ENCODE measurements at places on chromosomes 16 and 17. TPM values are rescaled to one million over a fixed set of nuclear protein-coding genes. Genes with fewer than 3 reads are reported as not detected.

GRCh38 chr17:63587770-63588169, 12.9 kb upstream of the TACO1 start:
- H3K4me3 ChIP-seq, result no peak overlapping the region
- H3K36me3 ChIP-seq, result peaks cover 92% of the 10 kb centered on the region
- no peak for DNase-seq

The SLC38A8 gene
- total RNA-seq, result not detected

DNA sequence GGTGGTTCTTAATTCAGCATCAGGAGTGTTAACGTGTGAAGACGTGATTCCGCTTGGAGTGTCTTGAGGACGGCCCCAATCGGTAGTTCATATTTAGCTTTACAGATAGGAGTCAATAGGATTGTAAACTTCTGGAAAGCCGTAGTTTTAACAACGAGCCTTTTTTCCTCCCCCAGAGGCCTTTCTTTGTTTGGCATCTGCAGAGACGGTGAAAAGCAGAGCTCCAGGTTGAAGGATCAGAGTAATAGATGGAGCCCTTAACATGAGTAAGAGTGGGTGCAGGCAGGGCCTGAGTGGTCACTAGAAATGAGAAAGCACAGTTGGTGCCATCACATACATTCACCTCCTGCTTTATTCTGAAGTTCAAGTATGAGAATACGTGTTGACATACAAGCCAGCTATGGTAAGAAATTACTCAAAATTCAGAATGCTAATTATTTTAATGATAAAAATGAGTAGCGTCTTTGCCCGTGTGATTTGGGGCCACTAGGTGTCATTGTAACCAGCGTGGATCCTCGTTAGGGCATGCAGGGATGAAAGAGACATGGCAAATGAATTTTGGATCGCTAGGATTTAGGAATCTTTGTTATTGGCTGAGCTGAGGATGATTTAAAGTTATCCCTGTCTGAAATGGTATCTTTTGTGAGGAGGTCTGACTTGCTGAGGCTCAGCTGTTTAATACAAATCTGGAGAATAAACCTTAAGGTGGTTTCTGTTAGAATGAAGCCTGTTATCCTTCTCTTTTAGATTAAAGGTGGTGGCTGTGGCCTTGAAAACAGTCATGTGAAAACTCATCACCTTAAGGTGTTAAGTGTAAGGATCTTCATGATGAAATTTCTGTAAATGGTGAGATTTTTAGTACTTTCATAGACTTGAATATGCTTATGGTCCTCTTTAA, 18.6 kb downstream of the PRCD start:
- peak overlapping the region; percentile 99 for H3K4me3 ChIP-seq
- peak overlapping the region; percentile 93 for H3K27ac ChIP-seq
- H3K36me3 ChIP-seq, result peaks cover 11% of the 10 kb centered on the region

- H3K27ac ChIP-seq, result peak overlapping the region; percentile 30
- no peak overlapping the region for H3K4me3 ChIP-seq
- no peaks in the 10 kb centered on the region for H3K4me1 ChIP-seq
- no peak for DNase-seq
- no peaks in the 10 kb centered on the region for H3K27me3 ChIP-seq
- peaks cover 81% of the 10 kb centered on the region for H3K36me3 ChIP-seq
Measured at GRCh38 chr16:28130099-28131088, 66.9 kb upstream of the GSG1L start.

The TP53TG3D gene
- 1.3 TPM for total RNA-seq

- DNase-seq, result no peak
- no peak overlapping the region for H3K4me3 ChIP-seq
- H3K27me3 ChIP-seq, result no peaks in the 10 kb centered on the region
Measured at GRCh38 chr17:65102788-65103187, 34.4 kb upstream of the RGS9 start.

- no peak for DNase-seq
- H3K36me3 ChIP-seq, result no peaks in the 10 kb centered on the region
- no peak overlapping the region for H3K27ac ChIP-seq
- no peak overlapping the region for H3K4me3 ChIP-seq
- no peaks in the 10 kb centered on the region for H3K27me3 ChIP-seq
Measured at GRCh38 chr16:74107795-74108610, 188.6 kb upstream of the PSMD7 start.

DNA sequence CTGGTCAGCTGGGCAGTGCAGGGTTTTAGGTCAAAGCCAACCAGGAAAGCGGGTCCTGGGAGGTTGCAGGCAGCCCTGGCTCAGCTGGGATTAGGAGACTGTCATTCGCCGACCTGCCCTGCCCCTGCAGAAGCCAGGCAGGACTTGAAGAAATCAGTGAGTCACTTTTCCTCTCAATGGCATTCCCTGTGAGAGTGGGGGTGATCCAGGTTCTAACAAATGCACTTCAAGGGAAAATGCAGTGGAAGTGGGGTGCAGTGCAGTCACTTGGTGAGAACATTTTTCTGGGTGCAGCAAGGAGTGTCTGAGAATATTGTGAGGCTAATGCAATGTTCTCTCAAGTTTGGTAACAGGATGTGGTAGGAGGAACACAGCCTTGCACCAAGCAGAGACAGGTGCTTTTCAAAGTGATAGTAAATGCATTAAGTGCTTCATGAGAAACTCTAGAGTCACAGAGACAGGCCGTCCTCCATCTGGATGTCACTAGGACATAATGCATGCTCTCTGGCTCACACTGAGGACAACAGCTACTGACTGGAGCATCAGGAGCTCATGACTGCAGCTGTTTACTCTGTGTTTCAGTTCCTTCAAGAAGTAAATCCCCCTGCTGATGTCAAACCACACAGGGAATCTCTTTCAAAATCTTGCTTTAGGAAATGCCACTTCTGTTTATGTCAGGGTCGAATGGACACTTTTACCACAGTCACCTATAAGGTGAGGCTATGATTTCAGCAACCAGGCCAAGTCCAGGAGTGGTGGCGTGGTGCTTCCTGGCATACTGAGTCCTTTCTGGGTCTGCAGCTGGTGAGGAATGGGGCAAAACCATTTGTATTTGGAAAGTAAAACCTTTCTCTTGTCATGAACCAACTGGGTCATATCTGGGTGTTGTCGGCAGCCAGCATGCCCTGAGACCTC, 16.7 kb downstream of the CDK5R1 start:
- H3K27ac ChIP-seq, result peak overlapping the region; percentile 71
- peaks cover 21% of the 10 kb centered on the region for H3K4me1 ChIP-seq
- peak; percentile 53 for DNase-seq
- H3K4me3 ChIP-seq, result no peak overlapping the region
- H3K27me3 ChIP-seq, result no peaks in the 10 kb centered on the region

DNA sequence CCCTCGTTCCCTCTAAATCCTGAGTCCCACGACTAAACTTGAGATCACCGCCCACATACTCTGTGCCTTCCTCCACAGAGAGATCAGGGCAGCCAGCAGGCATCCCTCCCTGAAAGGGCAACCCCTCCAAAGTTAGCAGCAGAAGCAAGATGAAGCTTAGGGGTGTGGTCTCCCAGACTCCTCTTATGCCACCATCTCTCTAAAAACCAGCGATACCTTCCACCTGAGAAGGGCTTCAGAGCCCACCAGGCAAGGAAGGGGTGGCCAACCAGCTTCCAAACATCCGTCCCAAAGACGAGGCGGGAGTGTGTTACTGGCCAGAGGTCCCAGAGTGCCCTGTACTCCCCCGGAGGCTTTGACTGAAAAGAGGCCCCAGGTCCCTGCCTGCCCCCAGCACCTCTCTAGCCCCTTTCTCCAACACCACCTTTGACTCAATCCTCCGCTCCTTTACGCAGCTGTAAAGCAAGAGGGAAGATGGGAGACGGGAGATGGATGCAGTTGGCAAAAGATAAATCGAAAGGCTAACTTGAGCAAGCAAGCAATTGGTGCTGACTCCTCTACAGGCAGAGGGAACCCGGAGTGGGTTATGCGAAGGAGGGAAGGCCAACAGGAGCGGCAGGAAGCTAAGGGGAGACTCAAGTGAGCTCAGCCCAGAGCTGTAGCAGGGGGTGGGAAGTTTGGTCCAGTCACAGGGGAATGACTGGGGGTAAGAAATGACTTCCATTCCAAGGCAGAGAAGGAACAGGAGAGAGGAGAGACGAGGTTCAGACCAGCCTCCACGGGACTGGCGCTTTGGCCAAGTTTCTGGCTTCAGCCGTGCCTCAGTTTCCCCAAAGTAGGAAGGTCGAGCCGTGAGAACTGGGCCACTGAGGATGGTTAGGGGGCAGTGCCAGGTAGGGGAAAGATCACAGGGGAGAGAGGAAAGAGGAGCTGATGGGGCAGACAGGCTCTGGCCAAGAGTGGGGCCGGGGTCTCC, 1.0 kb downstream of the ST3GAL2 start:
- peak overlapping the region; percentile 78 for H3K4me3 ChIP-seq
- H3K36me3 ChIP-seq, result no peaks in the 10 kb centered on the region
- H3K4me1 ChIP-seq, result peaks cover 47% of the 10 kb centered on the region
- no peak for DNase-seq
- H3K27me3 ChIP-seq, result no peaks in the 10 kb centered on the region
- H3K27ac ChIP-seq, result peak overlapping the region; percentile 77

DNA sequence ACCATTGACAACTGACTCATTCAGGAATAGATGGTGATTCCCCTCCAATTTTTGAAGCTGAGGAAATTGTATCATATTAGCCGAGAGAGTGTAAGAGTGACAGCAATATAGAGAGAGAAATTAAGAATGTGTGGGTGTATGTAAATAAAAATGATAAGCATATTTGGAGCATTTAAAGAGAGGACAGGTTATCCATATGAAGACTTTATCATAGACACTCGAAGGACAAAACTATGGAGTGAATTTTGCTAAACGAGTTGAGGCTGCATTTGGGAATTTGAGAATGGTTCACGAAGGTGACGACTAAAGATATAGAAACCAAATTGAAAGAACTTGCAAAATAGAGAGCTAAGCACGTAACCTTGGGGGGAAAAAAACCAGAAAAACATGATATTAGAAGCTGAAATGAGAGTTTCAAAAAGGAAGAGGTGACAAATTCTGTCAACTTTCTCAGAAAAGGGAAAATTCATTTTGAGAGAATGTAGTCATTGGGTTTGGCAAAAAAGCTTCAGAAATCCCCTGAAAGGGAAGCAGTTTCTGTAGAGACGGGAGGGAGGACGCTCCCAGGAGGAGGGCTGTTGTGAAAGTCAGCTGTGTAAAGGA, 129.7 kb downstream of the KCNJ2 start:
- no peak for DNase-seq
- no peaks in the 10 kb centered on the region for H3K36me3 ChIP-seq
- no peak overlapping the region for H3K4me3 ChIP-seq
- H3K4me1 ChIP-seq, result peaks cover 9% of the 10 kb centered on the region
- no peaks in the 10 kb centered on the region for H3K27me3 ChIP-seq

DNA sequence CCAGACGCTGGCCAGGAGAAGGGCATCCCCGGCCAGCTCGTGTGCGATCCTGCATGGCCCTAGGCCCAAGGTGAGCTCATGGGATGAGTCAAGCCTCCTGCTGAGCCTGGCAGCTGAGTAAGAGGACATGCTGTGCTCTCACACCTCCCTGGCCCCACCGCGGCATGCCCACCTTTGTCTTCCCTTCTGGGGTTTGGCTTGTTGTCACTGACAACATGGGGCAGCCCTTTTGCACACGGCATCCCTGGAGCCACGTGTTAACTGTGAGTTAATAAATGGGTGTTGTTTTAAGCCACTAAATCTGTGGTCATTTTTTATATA, 8.9 kb upstream of the TNS4 start:
- no peak overlapping the region for H3K27ac ChIP-seq
- no peaks in the 10 kb centered on the region for H3K36me3 ChIP-seq
- H3K27me3 ChIP-seq, result no peaks in the 10 kb centered on the region
- peaks cover 11% of the 10 kb centered on the region for H3K4me1 ChIP-seq
- DNase-seq, result peak; percentile 43
- no peak overlapping the region for H3K4me3 ChIP-seq

- no peaks in the 10 kb centered on the region for H3K4me1 ChIP-seq
- no peak overlapping the region for H3K27ac ChIP-seq
- no peak overlapping the region for H3K4me3 ChIP-seq
- no peaks in the 10 kb centered on the region for H3K27me3 ChIP-seq
- no peak for DNase-seq
- H3K36me3 ChIP-seq, result no peaks in the 10 kb centered on the region
Measured at GRCh38 chr16:86138121-86139085, 239.4 kb downstream of the IRF8 start.

DNA sequence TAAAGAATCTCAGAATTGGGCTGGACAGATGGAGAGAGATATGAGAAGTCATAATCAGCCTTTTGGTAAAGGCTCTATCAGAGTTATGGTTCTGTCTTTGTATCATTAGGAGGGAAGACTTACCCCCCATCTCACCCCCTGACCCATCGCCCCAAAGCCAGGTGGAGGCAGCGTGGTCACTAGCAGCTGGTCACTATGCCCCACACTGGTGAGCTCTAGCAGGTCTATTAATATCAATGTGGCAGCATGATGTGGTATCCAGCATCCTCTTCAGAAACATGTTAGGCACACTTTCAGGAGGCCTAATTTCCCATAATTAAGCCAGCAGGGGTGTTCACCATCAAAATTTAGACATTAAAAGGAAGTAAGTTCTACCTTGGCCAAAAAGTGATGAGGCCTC, 183.8 kb upstream of the COX10 start:
- H3K27me3 ChIP-seq, result no peaks in the 10 kb centered on the region
- no peak overlapping the region for H3K27ac ChIP-seq
- H3K4me1 ChIP-seq, result no peaks in the 10 kb centered on the region
- no peak overlapping the region for H3K4me3 ChIP-seq

The CHST5 gene
- not detected for total RNA-seq

DNA sequence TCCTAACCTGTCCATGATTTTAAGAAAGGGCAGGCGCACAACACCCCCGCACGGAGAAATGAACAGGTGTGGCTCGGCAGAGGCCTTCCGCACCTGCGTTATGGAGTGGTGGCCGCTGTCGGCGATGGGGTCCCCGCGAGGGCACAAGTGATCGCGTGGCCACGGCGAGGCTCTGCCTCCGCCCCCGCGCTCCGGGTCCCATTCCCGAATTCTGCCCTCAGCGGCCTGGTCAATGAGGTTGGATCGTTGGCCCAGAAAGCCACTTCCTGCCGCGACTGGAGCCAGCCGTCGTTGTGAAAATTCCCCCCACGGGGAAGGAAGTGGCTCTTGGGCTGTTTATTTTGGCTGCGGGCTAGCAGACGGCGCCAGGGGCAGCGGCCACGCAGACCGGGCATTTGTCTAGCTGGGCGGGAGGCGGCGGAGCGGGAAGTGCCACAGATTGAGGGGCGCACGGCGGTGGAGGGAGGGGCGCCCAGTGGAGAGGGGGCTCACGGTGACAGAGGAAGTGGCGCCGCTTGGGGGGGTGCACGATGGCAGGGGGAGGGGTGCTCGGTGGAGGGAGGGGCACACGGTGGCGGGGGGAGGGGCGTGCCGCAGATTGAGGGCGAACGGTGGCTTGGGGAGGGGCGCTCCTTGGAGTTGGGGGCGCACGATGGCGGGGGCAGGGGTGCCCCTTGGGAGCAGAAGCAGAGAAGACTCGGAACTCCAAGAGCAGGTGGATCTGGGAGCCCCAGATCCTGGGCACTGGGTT, 25.0 kb downstream of the MRC2 start:
- H3K36me3 ChIP-seq, result no peaks in the 10 kb centered on the region
- H3K27me3 ChIP-seq, result no peaks in the 10 kb centered on the region
- peaks cover 41% of the 10 kb centered on the region for H3K4me1 ChIP-seq
- peak overlapping the region; percentile 86 for H3K27ac ChIP-seq
- peak; percentile 90 for DNase-seq

GRCh38 chr17:4625181-4625617, 16.3 kb downstream of the ALOX15 start:
- no peak overlapping the region for H3K4me3 ChIP-seq
- H3K36me3 ChIP-seq, result no peaks in the 10 kb centered on the region
- no peaks in the 10 kb centered on the region for H3K27me3 ChIP-seq
- no peak overlapping the region for H3K27ac ChIP-seq

GRCh38 chr17:77736721-77737120, 221.8 kb upstream of the TNRC6C start:
- no peak for DNase-seq
- H3K4me3 ChIP-seq, result no peak overlapping the region
- no peaks in the 10 kb centered on the region for H3K27me3 ChIP-seq
- H3K27ac ChIP-seq, result no peak overlapping the region
- no peaks in the 10 kb centered on the region for H3K36me3 ChIP-seq
- H3K4me1 ChIP-seq, result peaks cover 33% of the 10 kb centered on the region

The STX1B gene
- total RNA-seq, result 0.58 TPM

Measured in upper lobe of right lung (tissue), 1 donor.